ENCODE measurements at places on chromosomes 6 and 20.

GRCh38 chr20:20002101-20002998 is 14.8 kb upstream of the NAA20 start:
- no peak for DNase-seq

DNA sequence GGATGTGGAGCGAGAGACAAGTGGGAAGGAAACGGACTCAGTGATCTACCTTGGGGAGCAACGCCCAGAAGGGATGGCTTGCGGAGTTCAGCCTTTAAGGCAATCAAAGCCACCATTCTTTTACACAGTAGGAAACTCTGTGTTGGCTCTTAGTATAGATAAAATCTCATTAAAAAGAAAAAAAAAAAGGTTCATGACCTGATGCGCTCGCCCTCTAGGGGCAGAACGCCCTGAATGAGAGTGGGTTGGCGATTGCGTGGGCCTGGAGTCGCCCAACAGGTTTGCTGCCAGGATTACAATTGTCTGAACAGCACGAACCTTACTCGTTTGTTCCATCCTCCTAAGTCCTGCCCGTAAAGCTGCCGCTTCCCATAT is 1.2 kb downstream of the TPD52L1 start:
- DNase-seq, result no peak

- no peak for DNase-seq
Measured at GRCh38 chr6:43803783-43804549, 34.0 kb downstream of the VEGFA start.

DNA sequence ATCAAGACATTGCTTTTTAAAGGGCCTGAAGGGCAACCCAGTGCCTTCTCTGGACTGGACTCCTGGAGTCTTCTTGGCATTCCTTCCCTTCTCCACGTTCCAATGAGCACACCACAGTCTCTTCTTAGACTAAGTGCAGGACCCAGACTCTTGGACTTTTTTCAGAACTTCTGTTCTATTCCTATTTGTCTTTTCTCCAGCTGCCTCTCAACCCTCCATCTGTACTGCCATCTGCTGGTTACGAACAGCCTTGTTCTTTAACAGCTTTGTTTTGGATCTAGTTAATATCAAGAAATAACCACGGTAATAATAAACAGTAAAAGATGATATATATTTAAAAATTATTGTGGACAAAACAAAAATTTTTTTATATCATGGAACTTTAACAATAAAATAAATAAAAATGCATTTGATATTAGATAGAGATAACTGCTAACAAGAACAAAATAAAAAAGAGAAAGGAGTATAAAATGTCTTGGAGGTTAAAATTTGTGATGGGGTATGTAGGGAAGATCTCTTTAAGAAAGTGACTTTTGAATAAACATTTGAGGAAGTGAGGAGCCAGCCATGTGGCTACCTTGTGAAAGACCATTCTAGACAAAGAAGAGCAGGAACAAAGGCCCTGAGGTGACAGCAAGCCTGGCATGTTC is 105.1 kb upstream of the HCRTR2 start:
- no peak for DNase-seq

DNA sequence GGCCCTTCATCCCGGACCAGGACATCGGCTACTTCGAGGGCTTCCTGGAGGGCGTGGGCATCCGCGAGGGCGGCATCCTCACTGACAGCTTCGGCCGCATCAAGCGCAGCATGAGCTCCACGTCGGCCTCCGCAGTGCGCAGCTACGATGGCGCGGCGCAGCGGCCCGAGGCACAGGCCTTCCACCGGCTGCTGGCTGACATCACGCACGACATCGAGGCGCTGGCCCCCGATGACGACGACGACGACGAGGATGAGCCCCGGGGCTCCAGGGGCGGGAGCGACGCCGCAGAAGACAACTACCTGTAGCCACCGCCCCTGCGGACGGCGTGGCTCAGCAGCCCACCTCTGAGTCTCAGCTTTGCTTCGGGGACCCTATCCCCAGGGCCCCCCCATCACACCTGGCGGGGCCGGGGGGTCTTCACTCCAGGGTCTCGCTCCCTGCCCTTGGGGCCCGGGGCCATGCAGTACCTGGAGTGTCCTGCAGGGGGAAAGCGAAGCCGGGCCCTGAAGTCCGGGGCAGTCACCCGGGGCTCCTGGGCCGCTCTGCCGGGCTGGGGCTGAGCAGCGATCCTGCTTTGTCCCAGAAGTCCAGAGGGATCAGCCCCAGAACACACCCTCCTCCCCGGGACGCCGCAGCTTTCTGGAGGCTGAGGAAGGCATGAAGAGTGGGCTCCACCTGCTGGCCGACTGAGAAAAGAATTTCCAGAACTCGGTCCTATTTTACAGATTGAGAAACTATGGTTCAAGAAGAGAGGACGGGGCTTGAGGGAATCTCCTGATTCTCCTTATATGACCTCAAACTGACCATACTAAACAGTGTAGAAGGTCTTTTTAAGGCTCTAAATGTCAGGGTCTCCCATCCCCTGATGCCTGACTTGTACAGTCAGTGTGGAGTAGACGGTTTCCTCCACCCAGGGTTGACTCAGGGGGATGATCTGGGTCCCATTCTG is 20.8 kb upstream of the HCK start:
- peak; percentile 39 for DNase-seq

- DNase-seq, result no peak
Measured at GRCh38 chr20:39752262-39752876, 790.2 kb downstream of the DHX35 start.

- peak; percentile 13 for DNase-seq
Measured at GRCh38 chr20:46132705-46133120, 14.6 kb downstream of the CD40 start.

- no peak for DNase-seq
Measured at GRCh38 chr20:49712118-49712517, 1.6 kb downstream of the B4GALT5 start.

DNA sequence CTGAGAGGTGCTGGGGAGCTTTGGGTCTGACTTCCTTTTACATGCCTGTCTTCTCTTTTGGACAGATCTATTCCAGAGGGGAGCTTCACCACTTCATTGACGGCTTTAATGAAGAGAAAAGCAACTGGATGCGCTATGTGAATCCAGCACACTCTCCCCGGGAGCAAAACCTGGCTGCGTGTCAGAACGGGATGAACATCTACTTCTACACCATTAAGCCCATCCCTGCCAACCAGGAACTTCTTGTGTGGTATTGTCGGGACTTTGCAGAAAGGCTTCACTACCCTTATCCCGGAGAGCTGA is 13.1 kb downstream of the PRDM1 start:
- no peak for DNase-seq
